Hepatic stellate cell (primary cell): ENCODE measurements at places on chromosomes 12 and 14.

DNA sequence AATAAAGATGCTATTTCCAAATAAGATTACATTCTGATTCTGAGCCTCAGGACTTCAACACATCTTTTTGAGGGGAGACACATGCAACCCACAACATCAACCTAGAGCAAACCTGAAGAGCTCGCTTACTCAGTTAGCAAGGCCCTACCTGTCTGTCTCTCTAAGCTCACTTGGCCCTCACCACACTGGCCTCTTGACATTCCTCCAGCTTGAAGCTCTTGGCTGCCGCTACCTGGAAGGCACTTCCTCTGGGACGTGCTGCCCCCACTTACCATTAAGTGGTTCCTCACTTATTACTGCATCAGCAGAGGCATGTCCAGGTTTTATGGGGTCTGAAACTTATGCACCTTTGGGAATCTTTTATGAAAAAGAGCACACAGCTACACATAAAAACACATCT lies 354.8 kb downstream of the GALC start:
- DNase-seq = no peak

GRCh38 chr12:49987625-49988303 lies 15.0 kb downstream of the AQP6 start:
- DNase-seq = no peak

DNA sequence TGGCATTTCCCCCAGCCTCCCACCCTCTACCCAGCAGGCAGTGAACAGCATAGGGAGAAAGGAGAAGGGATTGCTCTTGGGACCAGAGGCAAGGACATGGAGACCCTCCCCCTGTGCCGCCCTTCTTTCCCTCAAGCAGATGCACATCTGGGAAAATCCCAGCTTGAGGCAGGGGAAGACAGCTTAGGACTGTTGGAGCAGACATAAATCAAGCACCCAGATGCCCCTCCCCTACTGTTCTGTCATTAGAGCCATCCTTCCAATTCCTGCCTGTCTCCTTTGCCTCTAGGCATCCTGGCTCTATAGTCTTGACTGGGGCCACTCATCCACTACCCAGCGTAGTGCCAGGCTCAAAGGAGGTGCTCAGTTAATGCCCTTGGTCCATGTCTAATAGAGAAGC lies 7.5 kb upstream of the CISTR start:
- DNase-seq = no peak

DNA sequence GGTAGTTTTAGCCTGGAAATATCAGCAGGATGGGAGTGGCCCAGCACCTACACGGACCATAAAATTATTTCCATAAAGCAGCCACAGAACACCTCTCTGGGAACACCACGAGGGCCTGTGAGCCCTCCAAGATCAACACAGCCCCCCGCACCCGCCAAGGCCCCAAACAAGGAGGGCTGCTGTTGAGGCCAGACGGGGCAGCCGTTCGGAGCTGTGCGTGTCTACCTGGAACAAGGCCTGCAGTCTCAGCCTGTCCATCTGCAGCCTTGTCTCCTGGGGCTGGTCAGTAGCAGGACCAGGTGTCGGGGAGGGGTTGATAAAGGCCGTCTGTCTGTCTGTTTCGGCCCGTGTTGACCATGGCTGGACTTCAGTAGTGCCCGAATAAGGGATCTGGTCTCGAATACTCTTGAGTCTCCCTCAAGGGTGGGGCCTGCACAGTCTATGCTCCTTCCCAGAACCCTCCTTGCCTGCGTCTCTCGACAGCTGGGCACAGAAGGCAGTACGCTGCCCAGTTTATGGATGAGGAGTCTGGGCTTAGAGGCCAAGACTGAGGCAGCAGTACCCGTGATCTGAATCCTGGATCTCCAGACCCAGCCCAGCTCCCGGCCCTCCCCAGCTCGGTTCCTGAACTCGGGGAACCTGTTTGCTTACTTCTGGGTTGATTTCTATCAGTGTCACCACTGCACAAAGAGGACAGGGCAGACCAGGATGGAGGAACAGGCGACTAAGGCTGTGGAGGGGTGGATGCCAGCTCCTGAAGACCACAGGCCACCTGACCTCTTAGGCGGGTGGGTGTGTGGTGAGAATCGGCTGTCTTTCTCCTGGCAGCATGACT lies 23.1 kb upstream of the DLK1 start:
- DNase-seq = no peak

DNA sequence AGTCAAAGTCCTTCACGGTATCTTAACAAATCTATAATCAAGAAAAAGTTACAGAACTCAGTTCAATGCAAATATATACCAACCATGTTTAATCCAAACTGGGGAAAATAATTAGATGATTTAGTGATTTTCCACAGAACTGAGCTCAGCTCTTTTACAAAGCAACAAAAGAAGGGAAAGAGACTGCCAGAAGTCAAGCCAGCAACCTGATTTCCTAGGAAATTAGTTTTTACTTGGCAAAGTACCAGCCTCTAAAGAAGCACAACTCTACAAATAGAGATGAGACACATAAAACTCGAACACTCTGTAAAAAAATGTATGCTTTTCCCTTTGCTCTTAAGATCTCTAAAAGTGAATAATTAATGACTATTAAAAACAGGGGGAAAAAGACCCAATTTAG lies 19.4 kb downstream of the NUMB start:
- no peak for DNase-seq

- DNase-seq = no peak
Observed at GRCh38 chr12:92414170-92415070, 268.8 kb upstream of the BTG1 start.

- DNase-seq = no peak
Observed at GRCh38 chr12:89344043-89344861, 8.0 kb downstream of the DUSP6 start.

- no peak for DNase-seq
Observed at GRCh38 chr14:89042021-89042420, 217.6 kb downstream of the TTC8 start.
